NCI-H510A treated with DMSO at 0.1 percent for 48 hours (cell line): ENCODE measurements at places on chromosomes 6 and 20.

- DNase-seq: no peak
Measured at GRCh38 chr6:12103158-12103557, 91.0 kb downstream of the HIVEP1 start.

DNA sequence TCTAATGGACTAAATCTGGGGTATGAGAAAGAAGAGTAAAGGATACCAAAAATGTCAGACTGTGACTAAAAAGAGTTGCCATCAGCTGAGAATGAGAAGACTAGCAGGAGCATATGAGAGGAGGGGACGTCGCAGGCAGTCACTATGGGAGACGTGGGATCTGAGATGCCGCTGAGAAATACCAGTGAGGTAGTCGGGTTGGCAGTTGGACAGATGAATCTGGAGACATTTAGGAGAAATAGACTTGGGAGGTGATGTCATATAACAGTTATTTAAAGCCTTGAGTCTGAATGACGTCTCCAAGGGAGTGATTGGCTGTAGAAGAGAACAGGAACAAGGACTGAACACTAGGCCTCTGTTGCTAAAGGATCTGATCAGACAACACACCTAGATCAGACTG, 51.5 kb upstream of the TRIM26 start:
- no peak for DNase-seq

- DNase-seq: peak; percentile 11
Measured at GRCh38 chr6:72466971-72467566, 154.8 kb upstream of the KCNQ5 start.

DNA sequence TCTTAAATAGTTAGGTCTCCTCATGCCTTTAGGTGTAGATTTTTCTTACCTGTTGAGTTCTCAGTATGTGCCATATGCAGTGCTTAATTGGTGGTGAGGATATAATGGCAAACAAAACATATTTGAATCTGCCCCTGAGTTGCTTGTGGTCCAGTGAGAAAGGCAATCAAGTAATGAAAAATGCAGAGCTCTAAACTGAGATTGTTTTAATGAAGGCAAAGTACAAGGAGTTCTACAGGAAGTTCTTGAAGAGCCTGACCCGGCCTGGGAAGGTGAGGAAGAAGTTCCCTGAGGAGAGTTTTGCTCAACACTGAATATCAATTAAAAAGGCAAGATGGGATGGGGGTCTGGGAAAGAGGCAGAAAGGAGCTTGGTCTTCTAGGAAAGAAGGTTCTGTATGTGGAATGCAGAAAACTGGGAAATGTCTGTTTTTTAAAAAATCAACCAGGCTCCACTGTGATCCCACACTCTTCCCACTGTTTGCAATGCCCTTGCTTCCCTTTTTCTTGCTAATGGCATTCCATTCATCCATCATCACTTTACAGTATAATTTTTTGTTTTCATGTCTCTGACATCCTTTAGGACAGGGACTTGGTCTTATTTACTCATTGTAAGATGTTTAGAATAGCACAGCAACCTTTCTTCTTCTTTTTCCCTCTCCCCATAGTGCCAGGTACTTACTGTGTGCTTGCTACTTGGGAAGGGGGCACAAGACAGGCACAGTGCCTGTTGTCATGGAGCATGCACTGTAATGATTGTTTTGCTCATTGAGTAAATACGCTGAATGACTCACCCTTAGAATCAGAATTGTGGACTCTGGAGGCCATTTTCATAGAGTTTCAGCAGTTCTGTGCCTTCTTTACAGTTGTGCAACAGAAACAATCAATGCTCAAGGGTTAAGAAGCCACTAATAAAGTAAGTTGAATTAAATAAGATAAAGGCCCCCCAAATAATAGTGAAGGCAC, 64.3 kb downstream of the ANKS1A start:
- peak; percentile 74 for DNase-seq

- no peak for DNase-seq
Measured at GRCh38 chr20:7272512-7272911, 505.0 kb downstream of the BMP2 start.
